ENCODE measurements at places on chromosomes 7 and 10.
A peak's percentile ranks its signal among the peaks of the same experiment; 100 is the strongest.

DNA sequence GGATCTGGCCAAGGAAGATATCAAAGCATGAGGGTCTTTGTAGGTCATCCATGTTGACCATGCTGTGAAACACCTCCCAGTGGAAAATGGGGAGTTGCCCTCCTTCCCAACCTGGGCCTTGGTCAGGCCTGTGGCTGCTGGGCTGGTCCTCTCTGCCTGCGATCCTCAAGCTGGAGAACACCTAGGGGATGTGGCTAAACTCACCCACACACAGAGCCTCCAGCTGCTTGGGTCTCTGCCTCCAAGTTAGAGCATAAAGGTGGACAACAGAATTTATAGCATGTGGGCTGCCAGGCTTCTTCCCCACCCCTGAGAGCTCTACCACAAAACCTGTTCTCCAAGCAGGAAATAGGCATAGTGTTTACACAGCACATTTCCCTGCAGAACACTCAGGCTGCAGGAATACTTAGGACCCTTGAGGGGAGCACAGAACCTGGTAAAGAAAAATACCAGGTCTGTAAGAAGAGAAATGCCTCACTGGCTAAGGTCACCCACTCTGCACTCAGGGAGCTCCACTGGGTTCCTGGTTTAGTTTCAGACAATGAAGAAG is at the start of gene SFTPA2:
Gene SFTPA2, minus strand, starts transcription at position 248 of the 550 bp plus-strand sequence. CDS start 924 bp downstream, outside the sequence.
- peak; percentile 13 for DNase-seq

DNA sequence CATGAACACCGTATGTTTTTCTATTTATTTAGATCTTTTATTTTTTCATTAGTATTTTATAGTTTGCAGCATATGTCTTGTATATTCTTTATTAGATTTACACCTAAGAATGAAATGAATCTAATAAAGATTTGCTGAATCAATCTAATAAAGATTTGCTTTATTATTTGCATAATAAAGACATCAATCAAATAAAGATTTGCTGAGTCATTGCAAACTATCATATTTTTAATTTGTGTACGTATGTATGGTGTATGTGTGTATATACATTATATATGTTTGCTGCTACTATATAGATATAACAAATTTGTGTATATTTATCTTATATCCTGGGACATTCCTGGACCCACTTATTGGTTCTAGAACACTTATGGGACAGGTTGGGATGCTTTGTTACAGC is 147.5 kb downstream of the PTN start:
- no peak for DNase-seq

GRCh38 chr10:1149793-1150637 is 93.8 kb downstream of the WDR37 start:
- DNase-seq, result peak; percentile 84

DNA sequence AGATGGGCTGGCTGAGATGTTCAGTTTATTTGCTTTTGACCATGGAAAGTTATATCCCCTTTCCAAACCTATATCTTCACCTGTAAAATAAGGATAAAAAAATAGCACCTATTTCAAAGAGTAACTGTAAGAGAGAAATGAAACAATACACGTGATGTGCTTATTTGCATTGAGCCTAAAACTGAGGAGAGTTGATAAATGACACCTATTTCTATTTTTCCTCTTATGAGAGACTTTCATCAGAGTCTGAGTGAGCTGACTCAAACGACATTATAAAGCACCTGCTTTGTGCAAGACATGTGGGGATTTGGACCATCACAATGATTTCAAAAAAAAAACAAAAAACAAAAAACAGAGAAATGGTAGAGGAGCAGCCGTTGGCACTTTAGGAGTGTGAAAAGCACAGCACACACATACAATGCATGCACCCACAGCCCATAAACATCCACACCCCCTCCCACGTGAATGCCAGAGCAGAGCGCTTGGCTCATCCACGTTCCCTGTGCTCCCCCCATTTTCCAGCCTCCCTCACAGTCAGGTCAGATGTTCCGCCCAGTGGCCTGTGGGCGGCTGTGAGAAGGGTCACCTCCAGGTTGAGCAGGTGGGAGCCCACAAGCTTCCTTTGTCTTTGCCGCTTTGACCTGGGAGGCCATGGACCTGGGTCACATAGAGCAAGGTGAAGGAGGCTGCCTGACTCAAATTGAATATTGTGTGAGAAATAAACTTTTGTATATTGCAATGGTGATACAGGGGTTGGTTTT is 253.2 kb upstream of the ZNF32 start:
- no peak for DNase-seq

GRCh38 chr10:80909254-80909653 is 371.6 kb downstream of the SH2D4B start:
- no peak for DNase-seq

- DNase-seq, result no peak
These were observed 127.3 kb downstream of the SEMA3C start for GRCh38 chr7:80791509-80791929.

GRCh38 chr7:151888079-151889067 is 11.5 kb upstream of the PRKAG2 start:
- DNase-seq, result no peak

- DNase-seq, result no peak
These were observed 171.0 kb upstream of the FOXP2 start for GRCh38 chr7:114243646-114244045.

GRCh38 chr10:35223016-35223415 is 96.4 kb downstream of the CREM start:
- no peak for DNase-seq

DNA sequence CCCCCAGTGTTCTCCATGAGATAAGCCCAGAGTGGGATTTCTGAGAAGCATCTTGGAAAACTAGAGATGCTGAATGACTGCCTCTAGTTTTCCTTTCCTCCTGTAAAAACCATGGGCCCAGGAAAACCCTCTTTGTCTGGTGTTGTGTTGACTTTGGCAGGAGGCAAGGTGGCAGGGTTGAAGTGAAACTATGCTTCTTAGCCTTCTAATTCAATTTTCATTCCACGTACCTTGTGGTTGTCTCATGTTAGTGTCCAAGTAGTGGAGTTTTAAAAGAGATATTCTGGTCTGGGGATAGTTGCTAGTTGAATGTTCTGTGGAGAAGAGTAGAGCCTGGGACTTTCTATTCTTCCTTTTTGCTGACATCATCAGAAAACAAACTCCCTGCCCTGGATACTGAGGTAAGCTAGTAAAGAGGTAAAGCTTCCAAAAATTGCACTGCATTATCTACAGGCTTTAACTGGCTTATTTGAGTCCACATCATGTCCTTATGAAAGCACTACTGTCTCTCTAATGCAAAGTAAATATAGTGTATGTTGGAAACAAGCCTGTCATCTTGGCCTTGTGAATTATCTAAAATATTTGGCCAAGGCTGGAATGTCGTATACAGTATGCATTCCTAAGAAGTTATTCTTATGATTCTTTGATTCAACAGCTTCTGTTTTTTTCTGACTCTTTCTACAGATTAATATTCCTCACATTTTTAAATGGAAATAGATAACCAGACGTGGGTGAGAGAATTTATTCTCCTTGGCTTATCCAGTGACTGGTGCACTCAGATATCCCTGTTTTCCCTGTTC is at the start of gene OR2F2:
Gene OR2F2, plus strand, starts transcription at position 708 of the 800 bp plus-strand sequence. Its CDS starts 0 bp downstream, at position 708.
- peak; percentile 62 for DNase-seq
